NCI-H526 (cell line): ENCODE measurements at places on chromosomes 2 and 18.

DNA sequence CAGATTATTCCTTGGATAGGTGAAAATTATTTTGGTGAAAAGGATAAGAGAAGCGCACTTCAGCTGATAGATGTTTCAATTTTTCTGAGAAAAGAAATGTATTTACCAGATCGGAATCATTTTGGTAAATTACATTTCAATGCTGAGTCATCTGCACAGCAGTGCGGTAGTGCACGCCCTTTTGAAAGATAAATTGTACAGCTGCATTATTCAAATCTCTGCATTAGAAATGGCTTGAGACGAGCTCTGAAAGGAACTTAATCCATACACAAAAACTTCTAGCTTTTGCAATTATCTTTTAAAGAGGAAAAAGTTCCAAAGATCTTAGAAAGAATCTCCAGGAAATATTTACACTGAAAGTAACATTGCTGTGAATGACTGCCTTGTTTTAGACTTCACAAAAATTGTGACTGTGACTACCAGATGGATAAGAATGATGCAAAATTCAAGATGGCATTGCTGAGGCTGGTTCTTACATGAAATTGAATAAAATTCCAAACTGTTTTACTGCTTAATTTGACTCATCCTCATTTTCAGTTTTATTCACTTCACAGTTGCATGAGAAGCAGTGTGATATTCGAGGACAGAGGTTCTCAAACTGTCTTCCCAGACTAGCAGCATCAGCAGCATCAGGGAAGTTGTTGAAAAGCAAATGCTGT is 161.7 kb downstream of the RND3 start:
- DNase-seq, result no peak

GRCh38 chr2:188629753-188630527 is 338.3 kb downstream of the GULP1 start:
- DNase-seq, result no peak

DNA sequence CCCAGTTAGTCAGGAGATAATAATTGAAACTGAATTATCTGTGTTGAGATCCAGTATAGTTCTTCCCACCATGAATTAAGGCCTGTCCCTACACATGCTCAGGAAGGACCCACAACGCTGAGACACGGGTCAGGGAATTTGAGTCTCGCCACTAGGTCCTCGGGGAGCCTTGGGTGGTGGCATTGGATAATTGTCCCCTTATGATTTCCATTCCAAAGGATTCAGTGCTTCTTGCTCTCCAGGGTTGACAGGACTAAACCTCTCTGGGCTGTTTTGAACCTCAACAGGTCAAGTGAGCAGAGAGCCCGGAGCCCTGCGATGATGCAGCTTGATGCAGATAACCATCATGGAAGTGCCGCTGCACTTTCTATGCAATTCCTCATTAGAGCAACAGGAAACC is 253.7 kb upstream of the PXDN start:
- no peak for DNase-seq

GRCh38 chr2:47905386-47906156 is 727 bp downstream of the FBXO11 start:
- DNase-seq, result peak; percentile 75

GRCh38 chr18:73479477-73479876 is 611.7 kb upstream of the NETO1 start:
- DNase-seq, result no peak

- DNase-seq, result no peak
These were observed 54.6 kb upstream of the ODC1 start for GRCh38 chr2:10502803-10503107.

GRCh38 chr2:26018184-26019055 is 15.5 kb upstream of the RAB10 start:
- DNase-seq, result no peak

DNA sequence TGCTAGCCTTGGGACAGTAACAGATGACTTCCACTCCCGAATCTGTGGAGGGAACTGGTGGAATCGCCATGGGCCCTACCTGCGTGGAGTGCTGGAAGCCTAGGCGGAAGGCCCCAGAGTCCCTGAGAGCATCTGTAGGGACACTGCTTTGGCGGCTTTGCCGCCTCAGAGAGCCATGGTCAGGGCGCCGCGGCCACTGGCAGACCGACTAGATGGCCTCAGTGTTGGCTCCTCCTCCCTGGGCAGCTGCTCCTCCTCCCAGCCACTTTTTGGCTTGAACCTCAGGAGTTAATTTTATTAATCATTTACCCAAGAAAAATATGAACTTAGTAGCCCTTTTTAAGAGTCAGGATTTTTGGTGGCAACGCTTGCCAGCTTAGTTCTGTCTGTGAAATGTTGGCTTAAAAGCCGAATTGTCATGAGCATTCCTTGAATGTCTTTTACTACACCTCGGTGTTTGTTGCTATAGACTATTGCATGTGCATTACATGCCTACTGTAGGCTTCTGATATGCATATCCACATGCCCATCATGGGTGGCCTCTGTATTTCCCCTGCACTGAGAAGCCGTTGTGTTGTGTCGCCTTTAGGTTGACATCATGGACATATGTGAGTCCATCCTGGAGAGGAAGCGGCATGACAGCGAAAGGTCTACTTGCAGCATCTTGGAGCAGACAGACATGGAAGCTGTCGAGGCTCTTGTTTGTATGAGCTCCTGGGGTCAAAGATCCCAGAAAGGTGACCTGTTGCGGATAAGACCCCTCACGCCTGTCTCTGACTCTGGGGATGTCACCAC is 2.4 kb downstream of the KLF11 start:
- no peak for DNase-seq

- DNase-seq, result no peak
These were observed 13.4 kb downstream of the IL37 start for GRCh38 chr2:112924360-112924759.

DNA sequence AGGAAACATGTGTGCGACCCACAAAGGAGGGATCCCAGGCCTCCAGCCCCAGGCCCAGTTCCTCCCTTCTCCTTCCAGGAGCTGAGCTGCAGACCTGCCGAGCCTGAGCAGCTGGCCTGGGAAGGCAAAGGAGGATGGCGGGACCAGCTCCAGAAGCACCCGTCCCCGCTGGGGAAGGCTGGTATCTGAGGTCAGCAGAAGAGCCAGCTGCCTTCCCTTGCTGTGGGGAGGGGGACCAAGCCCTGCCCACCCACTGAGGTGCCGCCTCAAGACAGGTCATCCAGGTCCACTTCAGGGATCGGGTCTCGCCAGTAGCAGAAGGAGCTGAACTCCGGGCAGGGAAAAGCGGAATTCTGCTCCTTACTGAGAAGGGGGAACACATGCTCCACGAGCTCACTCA is 73.2 kb downstream of the EMILIN2 start:
- DNase-seq, result no peak

GRCh38 chr2:100895402-100895801 is 75.5 kb downstream of the NPAS2 start:
- no peak for DNase-seq

DNA sequence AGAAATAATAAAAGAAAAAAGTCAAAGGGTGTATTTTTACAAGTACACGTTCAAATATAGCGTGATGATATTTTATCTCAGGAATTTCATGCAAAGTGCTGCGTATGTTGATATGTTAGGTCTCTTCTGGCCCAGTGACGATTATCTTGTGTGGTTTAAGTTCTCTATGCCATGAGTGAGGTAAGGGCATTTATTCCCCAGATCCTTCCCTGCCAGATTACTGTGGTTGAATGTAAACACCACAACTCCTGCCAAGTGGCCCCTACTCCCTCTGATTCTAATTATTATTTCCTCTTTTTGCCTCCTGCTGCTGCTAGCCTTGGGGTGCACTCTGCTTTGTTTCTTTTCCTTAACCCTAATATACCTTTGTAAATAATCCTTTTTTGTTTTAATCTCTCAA is 12.2 kb downstream of the SCN2A start:
- DNase-seq, result no peak

DNA sequence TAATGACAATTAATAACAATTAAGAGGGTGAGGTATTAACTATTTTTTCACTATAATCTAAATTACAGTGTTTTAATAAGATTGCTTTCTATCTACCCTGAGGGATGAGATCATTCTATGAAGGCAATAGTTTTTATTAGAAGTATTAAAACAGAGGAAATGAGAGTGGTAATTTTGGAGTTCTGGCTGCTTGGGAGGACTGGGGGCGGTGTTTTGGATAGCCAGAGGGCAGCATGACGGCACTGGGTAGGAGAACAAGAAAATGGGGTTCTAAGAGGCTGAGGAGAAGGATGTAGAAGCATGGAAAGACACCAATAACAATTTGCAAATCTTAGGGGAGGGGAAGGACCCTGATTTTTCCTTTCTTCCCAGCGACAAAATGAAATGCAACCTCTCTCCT is 5.1 kb upstream of the DNAJC5G start:
- no peak for DNase-seq

DNA sequence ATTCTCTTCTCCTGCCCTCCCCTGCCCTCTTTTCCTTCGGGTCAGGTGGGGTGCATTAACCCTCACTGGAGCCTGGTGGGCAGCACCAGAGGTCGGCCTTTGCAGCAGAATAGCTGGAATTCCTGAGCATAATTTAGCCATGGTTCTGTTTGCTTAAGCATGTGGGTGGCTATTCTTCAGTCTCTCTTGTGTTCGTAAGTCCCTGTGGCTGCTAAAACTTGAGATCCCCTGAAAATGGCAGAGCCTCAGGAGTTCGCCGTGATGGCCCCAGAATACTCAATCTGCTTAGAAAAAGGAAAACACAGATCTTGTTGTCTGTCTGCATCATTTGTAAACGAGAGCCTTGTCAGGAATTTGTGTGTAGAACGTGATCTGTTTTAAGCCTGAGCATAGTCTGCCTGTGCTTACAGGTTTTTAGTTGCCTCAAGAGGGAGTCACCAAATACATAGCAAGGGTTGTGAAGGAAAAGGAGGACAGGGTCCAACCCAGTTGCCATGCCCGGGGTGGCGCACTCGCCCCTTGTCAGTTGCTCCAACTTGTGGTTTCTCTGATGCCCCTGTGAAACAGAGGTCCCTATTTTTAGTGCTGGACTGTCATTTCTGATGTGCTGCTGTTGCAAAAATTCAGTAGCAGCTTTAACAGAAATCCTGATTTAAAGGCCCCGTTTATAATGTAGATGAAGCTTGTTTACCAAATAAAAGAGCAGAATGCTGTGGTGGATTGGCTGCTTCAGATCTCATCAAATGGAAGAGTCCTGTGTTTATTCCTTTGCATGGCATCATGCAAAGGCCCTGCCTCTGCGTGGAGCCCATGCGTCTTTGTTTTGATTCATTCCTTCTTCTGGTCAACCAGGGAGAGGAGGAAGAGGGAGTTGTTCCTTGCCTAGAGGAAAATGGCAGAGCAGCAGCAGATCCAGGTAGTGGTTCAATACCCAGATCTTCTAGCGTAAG is 74.8 kb downstream of the WDSUB1 start:
- no peak for DNase-seq

DNA sequence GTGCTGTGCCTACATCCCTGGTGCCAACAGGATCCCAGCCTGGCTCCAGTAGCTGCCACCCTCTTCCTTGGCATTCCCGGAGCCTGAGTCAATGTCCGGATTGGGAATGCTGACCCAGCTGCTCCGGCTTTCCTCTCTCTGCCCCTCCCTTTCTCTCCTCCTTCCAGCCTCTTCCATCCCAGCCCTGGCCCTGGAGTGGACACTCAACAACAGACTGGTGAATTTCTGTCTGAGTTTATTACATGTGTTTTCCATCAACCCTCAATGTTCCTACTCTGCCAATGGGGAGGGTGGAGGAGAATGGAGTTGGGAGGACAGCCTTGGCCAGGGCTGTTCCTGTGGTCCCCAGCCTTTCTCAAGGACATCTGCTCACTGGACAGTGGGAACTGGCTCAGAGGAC is 917 bp upstream of the PRKAG3 start:
- no peak for DNase-seq

DNA sequence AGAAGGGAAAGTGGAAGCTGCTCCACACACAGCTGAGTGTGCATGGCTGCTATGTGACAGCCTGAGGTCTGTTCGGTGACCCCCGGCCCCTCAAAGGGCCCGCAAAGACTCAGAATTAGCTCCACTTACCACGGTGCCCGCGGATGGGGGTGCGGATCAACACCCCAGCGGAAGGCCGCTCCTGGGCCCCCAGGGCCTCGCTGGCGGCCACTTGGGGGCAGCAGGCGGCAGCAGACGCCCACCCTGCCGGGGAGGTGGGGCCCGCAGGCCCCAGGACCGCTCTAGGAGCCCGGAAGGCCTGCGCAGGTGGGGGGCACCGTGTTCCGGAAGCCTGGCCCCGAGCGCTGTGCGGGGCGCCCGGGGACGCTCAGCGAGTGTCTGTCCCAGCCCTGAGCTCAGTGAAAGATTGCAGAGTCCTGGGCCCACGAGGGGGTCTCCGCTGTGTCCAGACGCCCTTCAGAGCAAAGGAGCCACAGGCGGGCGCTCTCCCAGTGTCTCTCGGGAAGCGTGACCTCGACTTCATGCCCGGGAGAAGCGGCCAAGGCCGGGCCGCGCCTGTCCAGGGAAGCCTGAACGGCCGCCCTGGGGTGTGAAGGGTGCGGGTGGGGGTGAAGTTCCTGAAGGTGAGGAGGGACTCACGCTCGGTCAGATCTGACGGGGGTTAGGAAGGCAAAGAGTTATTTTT is 118.7 kb downstream of the VAPA start:
- no peak for DNase-seq

GRCh38 chr2:216492597-216493333 is 5.9 kb upstream of the RPL37A start:
- no peak for DNase-seq

GRCh38 chr2:129709001-129709955 is 270.2 kb upstream of the RAB6C start:
- DNase-seq, result no peak

DNA sequence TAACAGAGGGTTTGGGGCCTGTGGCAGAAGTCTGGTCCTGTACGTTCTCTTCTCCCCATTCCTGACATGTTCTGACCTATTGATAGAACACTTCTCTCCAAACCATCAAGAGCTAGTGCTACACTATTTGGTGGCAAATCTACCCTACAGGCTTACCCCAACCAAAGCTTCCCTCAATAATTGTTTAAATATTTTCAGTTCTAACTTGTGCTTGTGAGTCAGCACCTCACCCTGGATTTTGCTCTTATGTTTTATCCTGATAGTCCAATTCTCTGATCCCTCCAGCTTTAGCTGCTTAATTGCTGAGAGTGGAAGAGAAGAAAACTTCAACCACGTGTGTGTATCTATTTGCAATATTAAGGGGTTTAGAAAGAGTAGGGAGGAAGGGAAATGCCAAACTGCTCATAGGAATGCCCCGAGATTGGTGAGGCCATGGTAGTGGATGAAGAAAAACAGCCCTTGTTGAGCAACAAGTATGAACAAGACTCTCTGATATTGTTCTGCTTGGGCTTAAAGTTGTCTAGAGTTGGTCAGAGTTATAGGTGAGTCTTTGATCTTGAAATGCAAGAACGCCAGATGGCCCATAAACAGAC is 67.8 kb upstream of the PARD3B start:
- no peak for DNase-seq

- peak; percentile 87 for DNase-seq
These were observed at the start of gene HS1BP3 for GRCh38 chr2:20650877-20651730. Gene HS1BP3, minus strand, starts transcription at chr2:20651098. Its CDS starts 35 bp downstream, at chr2:20651063.

- no peak for DNase-seq
These were observed 32.1 kb downstream of the PLEKHM3 start for GRCh38 chr2:207993151-207993763.

- peak; percentile 55 for DNase-seq
These were observed 829 bp downstream of the ACVR1C start for GRCh38 chr2:157627594-157628476.

- DNase-seq, result no peak
These were observed 115.8 kb downstream of the SS18 start for GRCh38 chr18:25974630-25975077.

GRCh38 chr18:54878159-54878622 is 49.9 kb downstream of the RAB27B start:
- no peak for DNase-seq

GRCh38 chr2:178870703-178871102 is 63.5 kb upstream of the TTN start:
- no peak for DNase-seq
